ENCODE measurements at places on chromosomes 11 and 22.

DNA sequence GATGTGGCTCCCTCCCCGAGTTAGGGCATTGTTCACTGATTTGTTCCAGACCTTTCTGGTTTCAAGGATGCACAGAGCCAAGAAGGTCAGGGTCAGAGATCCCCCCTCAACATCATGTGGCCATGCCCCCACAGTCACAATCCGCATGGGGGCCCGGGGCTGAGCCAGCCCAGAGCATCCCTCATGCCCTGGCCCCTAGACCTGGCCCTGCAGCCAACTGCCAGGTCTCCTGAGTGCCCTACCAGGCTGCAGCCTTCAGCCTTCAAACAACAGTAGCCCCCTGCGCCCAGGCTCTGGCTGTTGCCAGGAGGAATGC is 142.4 kb downstream of the CRYBB2 start:
- no peak for DNase-seq

DNA sequence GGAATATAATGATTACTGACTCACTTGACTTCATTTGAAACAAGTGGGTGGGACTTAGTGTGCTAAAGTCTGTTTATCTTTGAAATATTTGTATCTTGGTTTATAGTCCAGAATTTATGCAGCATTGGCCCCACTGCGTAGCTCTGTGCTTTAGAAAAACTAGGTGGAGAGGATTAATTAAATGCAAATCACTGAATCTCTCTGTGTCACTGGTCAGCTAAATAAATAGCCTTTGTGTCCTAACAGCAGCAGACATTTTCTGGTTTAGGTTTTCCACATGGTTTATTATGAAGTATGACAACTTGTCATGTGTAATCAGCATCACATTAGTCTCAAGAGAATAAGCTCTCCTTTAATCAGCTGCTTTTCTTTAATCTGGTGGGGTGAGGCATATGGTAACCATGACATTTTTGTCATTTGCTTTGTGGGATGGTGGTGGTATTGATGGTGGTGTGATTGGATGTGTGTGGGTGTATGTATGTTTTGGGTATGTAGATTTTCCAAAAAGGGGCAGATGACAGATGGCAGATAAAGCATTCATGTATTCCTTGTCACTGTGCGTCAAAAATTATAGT is 33.9 kb downstream of the BCL2L13 start:
- DNase-seq: no peak

GRCh38 chr11:70677232-70677916 is 279.0 kb downstream of the CTTN start:
- no peak for DNase-seq

- DNase-seq: no peak
Measured at GRCh38 chr11:116173506-116173905, 599.3 kb downstream of the BUD13 start.

DNA sequence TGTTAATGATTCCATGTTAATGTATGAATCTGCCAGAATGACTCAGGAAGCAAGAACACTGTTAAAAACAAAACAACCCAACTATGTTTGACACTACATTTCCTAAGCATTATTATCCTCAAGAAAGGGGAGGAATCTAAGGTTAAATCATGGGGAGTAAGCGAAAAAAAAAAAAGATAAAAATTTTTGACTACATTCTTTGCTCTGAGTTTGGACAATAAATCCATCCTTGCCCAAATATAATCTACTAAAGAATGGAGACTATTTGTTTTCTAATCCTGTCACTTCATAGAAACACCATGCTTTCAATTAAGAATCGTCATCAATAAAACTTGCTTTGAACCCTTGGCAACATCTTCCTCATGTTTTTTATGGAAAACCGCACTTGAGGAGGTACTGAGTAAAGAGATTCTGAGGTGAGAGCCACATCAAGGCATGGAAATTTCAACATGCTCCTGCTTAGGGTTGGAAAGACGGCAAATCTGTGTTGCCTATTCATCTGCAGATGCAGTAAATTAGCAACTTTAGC is 9.7 kb downstream of the MAML2 start:
- no peak for DNase-seq

GRCh38 chr11:83064011-83064410 is 7.7 kb downstream of the RAB30 start:
- no peak for DNase-seq

DNA sequence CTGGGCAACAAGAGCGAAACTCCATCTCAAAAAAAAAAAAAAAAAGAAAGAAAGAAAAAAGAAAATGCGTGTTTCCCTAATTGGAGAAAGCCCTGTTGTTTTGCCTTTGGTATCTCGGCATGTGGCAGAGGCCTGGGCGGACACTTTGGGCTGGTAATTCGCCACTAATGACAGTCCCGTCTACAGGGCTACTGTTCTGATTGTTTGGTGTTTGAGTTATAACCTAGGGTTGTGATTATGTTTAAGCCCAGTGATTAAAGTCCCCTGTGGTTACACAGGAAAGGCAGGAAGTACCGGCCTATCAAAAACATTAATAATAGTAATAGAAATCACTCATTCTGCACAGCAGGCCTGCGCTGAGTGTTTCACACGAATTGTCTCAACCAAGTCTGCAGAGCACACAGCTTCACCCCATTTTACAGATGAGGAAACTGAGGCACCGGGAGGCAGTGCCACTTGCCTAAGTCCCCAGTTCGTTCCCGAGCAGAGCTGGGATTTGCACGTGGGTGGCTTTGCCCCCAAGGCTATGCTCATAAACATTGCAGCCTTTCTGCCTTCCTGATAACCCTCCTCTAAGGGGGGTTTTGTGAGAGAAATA is 39.1 kb upstream of the GRAMD4 start:
- no peak for DNase-seq

GRCh38 chr11:108196901-108197300 is 25.5 kb downstream of the NPAT start:
- DNase-seq: no peak

GRCh38 chr11:134468796-134469195 is 56.8 kb upstream of the B3GAT1 start:
- no peak for DNase-seq

GRCh38 chr11:124179310-124179709 is 3.8 kb upstream of the OR10D3 start:
- DNase-seq: no peak

DNA sequence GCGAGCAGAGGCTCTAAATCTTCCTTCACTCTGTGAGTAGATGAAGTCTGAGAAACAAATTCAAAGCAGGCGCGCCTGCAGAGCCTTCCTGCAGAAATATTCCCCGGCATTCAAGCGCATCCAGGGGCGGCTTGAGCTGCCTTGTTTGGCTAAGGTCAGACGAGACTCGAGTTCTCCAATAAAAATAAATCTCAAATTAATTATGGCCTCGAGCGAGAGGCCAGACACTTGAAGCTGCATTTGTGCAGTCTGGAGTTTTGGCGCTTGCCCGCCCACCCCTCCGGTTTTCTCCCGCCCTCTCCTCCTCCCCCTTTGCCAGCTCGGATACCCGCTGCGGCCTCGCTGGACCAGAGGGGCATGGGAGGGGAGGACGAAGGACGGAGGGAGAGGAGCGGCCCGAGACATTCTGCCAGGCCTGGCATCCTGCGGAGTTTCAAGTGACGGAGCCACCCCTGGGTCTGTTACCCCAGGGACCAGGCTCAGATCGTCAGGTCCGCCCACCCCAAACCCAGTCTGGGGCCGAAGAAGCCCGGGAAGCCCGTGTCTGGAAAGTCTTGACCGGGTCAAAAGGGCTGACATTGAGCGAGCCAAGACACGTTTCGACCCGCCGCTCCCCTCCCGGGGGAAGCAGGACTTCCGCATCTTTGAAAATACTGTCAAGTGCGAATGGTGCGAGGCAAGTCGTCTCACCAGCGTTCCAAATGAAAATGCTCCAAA is 3.8 kb upstream of the FLI1 start:
- no peak for DNase-seq

DNA sequence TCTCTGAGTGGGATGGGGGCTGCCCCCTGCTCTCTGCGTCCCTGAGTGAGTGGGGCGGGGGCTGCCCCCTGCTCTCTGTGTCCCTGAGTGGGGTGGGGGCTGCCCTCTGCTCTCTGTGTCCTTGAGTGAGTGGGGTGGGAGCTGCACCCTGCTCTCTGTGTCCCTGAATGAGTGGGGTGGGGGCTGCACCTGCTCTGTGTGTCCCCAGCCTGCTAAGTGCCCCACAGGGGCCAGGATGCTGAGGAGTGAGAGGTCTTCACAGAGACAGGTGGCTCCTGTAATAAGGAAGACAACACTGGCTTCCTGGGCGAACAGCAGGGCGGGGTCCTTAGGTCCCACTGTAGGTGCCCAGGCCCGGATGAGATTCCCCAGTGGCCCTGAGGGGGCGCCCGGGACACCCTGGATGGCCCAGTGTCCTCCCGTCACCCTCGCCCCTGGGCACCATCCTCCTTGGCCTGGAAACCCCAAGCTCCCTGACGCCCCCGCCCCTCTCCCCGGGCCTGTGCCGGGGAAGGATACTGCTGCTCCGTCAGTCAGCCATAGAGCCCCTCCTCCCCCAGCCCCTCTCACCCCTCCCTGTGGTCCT is 3.8 kb upstream of the CCDC188 start:
- DNase-seq: no peak

DNA sequence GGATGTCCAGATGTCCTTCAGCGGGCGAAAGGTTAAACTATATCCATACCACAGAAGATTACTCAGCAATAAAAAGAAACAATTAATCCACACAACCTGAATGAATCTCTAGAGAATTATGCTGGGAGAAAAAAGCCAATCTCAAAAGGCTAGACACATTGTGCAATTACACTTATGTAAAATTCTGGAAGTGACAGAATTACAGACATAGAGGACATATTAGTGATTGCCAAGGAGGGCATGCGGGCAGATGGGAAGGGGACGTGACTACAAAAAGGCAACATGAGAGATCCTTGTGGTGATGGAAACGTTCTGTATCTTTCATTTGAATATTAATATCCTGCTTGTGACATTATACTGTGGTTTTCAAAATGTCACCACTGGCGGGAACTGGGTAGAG is 103.5 kb upstream of the BMAL1 start:
- DNase-seq: no peak

GRCh38 chr11:73175551-73176144 is 33.5 kb upstream of the FCHSD2 start:
- no peak for DNase-seq

GRCh38 chr11:68338051-68338780 is 25.8 kb downstream of the LRP5 start:
- no peak for DNase-seq

- DNase-seq: no peak
Measured at GRCh38 chr11:85089654-85090053, 537.5 kb downstream of the DLG2 start.

DNA sequence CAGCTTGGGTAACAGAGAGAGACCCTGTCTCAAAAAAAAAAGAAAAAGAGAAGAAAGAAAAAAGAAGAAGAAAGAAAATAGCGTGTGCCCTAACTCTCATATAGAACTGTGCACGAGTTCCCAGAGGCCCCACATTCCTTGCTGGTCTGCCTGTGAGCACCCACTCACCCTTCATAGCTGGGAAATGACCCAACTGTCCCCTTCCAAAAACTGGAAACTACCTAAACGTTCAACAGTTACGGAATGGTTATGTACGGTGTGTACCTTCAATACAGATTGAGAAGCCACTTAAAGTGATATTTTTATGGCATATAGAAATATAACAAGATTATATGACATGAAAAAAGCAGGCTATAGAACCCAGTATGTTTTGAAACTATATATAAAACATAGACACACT is 82.0 kb downstream of the PARVA start:
- no peak for DNase-seq

DNA sequence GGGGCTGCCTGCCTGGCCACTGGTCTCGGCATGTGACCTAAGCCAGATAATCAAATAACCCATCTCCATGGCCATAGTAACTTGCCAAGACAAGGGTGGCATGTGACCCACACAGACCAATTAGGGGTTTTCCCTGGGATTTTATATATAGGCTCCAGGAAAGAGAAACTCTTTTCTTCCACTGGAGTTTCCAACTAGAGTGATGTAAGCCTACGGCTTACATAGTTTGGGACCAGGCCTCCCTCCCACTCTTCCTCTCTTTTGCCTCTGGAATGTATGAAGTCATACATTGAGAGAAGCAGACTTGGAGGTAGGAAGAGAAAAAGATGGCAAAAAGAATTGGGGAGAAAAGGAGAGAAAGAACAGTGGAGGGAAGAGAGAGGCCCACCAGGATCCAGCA is 84.6 kb upstream of the LDLRAD3 start:
- no peak for DNase-seq

GRCh38 chr22:28171712-28172111 is 252.7 kb upstream of the PITPNB start:
- DNase-seq: no peak

GRCh38 chr11:90629229-90629806 is 406.5 kb upstream of the CHORDC1 start:
- DNase-seq: no peak

GRCh38 chr11:2582351-2582945 is 117.3 kb downstream of the KCNQ1OT1 start:
- DNase-seq: no peak

DNA sequence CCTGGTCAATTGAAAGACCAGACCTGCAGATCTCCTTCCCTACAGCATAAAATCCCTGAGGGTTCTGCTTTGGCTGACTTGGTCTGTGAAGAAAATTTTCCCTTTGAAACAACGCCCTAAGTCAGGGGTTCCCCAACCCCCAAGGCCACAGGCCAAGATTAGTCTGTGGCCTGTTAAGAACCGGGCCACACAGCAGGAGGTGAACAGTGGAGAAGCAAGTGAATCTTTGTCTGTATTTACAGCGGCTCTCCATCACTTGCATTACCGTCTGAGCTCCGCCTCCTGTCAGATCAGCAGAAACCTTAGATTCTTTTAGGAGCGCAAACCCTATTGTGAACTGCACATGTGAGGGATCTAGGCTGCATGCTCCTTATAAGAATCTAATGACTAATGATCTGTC is 38.2 kb downstream of the CCDC83 start:
- no peak for DNase-seq

DNA sequence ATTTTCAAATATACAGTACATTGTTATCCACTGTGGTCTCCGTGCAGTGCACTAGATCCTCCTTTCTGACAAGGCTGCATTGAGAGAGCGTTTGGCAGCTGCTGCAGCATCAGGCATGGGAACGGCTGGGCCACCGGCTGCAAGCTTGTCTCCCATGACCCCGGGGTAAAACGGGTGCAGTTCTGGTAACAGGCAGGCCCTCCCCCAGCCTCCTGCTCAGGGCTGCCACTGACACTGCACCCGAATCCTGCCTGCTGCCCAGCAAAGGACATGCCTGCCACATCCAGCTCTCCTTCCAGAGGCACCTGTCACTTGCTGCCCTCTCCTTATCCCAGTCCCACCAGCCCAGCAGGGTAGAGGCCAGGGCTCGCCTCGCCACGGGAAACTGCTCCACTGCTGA is 124.5 kb upstream of the TMEM45B start:
- no peak for DNase-seq

- no peak for DNase-seq
Measured at GRCh38 chr11:6472934-6473333, 807 bp downstream of the TRIM3 start.

- DNase-seq: no peak
Measured at GRCh38 chr11:34292111-34292510, 65.7 kb downstream of the ABTB2 start.

DNA sequence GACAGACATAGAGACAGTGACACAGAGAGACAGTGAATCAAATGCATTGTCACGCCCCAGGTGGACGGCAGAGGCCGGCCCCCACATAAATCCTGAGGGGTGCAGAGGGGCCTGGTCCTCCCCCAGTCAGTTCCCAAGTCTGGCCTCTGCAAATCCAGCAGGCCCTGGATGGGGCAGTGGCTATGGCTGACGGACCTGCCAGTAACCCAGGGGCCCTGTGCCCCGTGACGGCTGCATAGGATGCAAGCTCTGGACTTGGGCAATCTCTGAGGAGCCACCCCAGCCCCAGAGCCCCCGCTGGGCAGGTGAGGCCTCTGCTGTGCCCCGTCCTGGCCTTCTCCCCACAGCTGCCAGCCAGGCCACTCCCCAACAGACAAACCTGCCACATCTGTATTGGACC is 204.5 kb downstream of the BRD1 start:
- DNase-seq: no peak

GRCh38 chr11:125724125-125724524 is 22.0 kb upstream of the PATE1 start:
- no peak for DNase-seq
